ENCODE measurements at places on chromosomes 12 and 14.

DNA sequence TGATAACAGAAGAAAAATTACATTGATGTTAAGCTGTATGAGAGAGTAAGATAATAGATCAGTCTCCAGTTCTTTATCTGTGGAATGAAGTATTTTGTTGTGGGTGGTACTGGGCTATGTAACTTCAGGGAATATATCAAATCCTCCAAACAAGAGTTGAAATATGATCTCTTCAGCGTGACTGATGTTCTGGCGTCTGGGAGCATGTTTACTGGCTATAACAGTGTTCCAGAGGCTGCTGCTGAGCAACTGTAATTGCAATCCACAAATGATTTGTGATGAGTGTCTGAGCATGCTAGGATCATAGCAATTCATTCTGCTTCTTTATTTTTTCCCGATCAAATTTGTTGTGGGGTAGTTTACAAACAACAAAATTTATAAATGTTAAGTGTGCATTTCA, 18.6 kb upstream of the CCDC198 start:
- DNase-seq = no peak

DNA sequence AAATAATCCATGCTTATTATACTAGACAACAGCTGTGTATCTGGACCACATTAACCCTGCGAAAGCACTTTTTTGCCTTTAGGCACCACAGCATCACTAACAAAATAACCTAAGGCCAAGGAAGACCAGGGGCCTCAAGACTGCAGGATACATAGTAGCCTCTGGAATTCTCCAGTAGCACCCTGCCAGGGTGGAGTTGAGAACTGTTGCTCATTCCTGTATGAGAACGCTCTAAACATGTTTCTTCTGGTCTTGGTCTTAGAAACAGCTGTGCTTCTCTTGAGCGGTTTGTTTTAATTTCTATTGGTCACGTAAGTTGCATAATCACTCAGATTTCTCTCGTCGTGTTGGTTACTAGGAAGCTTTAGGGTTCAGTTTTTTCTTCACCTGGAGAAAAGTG, 7.9 kb downstream of the B4GALNT3 start:
- no peak for DNase-seq

- no peak for DNase-seq
Measured at GRCh38 chr12:95646781-95647190, 95.5 kb upstream of the USP44 start.

DNA sequence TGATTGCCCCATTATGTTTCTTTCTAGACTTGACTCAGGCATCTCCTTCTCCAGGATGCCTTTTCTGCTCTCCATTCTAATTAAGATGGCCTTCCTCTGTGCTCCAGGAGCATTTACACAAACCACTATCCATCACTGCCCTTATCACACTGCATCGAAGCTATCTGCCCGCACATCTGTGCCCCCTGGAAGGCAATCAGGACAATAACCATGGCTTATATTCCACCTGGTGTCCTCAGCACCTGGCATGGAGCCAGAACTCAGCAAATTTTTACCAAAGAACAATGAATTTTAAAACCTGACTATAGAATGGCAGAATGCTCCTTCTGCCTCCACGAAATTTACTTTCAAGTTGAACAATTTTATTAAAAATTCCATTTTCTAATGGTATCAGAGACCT, 465.8 kb downstream of the APAF1 start:
- no peak for DNase-seq

DNA sequence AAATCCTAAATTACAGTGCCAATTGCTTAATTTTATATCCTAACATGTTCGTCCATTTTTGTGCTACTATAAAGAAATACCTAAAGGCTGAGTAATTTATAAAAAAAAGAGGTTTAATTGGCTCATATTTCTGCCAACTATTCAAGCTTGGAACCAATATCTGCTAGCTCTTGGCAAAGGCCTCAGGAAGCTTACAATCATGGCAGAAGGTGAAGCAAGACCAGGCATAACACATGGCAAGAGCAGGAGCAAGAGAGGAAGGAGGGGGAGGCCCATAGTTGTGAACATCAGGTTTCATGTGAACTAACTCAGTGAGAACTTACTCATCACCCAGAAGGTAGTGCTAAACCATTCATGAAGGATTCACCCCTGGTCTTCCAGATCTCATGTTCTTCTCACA, 494.3 kb downstream of the CCER1 start:
- no peak for DNase-seq

- no peak for DNase-seq
Measured at GRCh38 chr12:16154990-16155389, 122.5 kb downstream of the SLC15A5 start.

DNA sequence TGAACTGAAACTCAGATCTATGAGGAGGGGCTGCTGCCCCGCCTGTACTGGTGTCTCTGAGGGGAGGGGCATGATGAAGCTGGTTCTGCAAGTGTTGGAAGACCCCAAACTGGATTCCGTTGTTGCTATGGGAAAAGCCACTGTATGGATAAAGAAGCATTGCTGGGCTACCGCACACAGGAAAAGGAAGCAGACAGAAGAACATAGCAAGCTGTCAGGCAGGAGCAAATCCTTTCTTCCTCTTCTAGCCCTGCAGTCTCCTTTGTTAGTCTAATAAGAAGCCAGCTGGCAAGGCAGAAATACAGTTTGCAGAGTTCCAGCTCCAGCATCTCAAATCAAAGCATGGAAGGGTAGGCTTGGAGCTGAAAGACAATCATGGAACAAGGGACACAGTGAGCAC, 26.3 kb upstream of the NR1H4 start:
- no peak for DNase-seq

DNA sequence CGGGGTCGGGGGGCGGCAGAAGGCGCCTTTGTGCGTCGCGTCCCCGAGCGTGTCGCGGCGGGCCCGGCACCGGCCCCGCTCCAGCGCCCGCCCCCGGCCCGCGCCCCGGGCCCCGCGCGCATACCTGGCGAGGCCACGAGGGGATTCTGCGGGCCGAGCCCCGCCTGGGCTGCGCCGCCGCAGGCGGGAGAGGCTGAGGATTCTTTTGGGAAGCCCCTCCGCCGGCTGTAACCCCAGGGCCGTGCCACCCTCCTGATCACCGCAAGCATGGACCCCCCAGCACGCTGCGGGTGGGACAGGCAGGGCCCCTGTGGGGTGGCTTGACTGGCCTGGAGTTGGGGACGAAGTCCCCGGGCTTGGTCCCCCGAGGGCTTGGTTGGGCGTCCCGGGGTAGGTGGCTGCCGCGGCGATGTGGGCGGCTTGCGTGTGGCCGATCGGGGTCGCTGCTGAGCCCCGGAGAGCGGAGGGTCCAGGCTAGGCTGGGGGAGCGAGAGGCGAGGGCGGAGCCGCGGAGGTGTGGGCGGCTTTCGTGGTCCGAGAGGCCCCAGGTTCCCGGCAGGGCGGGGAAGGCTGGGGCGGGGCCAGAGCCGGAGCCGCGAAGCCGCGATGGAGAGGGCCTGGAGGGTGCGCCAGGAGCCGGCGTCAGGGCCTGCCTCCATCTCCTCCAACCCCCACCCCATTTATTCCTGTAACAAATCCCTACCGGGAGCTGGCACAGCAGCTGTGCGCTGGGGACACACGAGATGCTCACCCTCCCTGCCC, 28.4 kb upstream of the GPR132 start:
- peak; percentile 44 for DNase-seq

DNA sequence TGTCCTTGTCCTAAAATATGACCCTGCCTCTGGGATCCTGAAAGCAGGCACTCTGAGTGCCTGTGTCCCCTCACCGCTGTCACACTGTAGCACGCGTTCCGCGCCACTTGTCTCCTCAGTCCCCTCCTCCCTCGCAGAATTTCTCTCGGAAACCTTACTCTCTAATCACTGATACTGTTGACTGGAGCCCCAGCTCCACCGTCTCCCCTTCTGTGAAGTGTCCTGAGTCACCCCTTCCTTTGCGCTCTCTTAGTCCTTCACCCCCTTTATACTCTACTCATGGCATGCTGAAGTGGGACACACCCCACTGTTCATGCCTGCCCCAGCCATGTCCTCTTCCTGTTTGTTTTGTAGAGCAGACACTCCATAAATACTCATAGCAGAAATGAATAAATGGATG, 104.7 kb downstream of the ZNF664 start:
- DNase-seq = no peak

GRCh38 chr14:79643132-79643531, 568.2 kb downstream of the DIO2 start:
- no peak for DNase-seq

DNA sequence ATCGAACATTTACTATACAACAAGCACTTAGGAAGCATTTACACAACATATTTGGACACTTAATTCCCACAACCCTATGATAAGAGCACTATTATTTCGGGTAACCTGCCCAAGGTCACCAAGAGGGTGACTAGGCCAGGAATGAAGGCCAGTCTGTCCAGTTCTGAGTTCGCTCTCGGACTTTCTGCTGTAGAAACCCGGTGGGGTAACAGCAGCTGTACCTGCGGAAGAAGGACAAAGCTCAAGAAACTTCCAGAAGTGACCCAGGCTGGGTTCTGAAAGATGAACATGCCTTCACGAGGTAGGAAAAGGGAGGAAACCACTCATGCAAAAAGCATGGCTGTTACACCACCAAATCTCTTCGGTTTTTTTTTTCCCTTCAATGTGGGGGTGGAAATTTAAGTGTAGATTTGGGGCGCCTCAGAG, 10.8 kb downstream of the PLA2G1B start:
- no peak for DNase-seq

DNA sequence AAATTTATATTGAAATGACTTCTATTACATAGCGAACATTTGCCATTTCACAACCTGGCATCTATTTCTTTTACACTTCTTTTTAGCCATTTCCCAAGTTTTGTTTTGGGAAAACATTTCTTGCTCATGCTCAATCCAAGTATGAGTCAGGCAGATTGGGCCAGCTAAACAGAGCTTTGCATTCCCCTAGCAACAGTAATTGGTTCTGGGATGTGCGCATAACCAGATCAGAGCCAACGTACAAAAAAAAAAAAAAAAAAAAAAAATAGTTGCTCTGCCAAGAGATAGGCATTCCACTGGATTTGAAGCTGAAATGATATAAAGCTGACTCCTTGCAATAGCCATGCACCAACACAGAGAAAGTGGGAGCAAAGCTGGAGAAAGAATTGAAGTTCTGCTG, 37.5 kb downstream of the PLCZ1 start:
- DNase-seq = no peak

DNA sequence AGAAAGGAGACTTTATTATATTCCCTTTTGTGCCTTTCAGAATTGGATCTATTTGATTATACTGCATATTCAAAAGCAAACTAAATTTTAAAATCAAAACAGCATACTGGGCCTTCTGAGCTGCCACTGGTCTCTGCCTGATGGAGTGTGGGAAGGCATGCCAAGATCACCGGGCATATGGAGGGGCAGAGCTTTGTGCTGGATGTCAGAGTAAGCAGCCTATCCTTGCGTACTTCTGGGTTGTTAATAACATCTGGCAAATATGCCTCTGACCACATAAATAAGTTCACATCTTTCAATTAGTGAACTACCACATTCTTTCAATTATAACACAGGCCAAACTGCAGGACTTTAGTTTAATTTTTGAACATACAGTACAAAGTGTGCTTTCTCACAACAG, 18.3 kb downstream of the MLH3 start:
- DNase-seq = no peak

GRCh38 chr12:133201888-133202287, 20.6 kb downstream of the ZNF268 start:
- DNase-seq = no peak

GRCh38 chr14:71942904-71943694, 10.9 kb downstream of the RGS6 start:
- no peak for DNase-seq

- DNase-seq = no peak
Measured at GRCh38 chr14:92353447-92353846, 30.5 kb downstream of the SLC24A4 start.

DNA sequence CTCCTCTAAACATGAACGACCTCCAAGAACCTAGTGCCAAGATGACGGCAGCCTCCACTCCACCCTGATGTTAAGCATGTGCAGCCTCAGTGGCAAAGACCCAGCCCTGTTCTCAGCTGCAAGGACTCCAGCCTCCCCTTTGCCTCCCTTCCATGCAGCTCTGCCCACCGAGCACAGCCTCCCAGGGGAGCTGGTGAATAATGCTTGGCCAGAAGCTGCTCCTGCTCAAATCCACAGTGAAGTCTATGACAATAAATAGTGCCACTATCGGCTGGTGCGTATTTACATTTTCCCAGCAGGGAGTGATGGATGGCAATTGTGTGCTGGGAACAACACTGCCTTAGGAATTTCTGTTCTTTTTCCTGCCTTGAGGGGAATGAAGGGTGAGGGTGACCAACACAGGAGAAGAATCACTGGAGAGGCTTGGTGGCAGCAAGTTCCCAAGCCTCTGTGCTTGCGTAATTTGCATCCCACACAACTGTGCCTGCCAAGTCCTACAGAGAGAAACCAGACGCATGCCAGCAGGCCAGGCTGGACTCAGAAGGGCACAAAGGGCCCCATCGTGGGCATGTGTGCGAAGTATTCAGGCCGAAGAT, 29.9 kb upstream of the TC2N start:
- no peak for DNase-seq

- DNase-seq = peak; percentile 32
Measured at GRCh38 chr14:22598099-22598895, at the start of gene ABHD4. TSS of gene ABHD4 (plus strand) at chr14:22598300. CDS start at chr14:22598307, 7 bp downstream.

GRCh38 chr12:80232837-80233236, 133.5 kb downstream of the OTOGL start:
- no peak for DNase-seq

DNA sequence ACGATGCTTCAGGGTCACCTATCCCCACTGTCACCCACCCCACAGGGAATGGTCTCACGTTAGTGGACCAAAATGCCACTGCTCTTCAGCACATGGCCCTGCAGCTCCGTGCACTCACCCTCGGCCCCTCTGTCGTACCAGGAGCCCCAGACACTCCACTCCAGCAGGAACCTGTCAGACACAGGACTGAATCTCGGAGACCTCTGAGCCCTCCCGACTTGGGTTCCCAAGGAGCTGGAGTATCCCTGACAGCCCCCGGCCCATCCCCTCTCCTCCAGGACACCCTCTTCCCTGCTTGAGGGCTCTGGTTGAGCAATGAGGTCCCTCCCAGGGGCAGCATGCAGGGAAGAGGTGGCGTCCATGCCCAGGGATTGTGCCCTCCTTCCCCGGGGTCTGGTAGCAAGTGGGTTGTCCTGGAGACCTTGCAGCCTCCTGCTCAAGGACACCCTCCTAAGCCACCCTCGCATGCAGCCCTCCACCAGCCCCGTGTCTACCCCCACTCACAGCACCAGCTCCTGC, 20.4 kb upstream of the LRTM2 start:
- DNase-seq = no peak

DNA sequence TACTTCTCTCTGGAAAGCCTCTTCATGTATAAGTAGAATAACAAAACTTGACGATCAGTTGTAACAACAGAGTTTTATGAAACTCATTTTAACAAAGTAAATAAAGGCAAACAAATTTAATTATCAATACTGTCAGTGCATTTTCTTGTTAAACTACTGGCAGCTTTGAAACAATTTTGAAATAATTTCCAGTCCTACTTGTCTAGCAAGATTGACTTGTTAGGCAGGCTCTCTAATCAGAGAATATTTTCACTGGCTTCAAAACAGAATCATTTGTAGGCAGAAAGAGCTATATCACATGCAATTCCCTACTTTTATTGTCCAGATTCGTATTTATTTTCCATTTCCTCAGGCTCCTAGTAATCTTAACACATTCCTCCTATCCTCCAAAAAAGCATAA, 45.9 kb upstream of the SLC6A13 start:
- no peak for DNase-seq

Measured in stimulated activated CD8-positive, alpha-beta memory T cell treated with anti-CD3 and anti-CD28 coated beads, Interleukin-4, amount 100 ng/mL, for 1 hour (primary cell).